ENCODE measurements at places on chromosomes 2 and 18.

DNA sequence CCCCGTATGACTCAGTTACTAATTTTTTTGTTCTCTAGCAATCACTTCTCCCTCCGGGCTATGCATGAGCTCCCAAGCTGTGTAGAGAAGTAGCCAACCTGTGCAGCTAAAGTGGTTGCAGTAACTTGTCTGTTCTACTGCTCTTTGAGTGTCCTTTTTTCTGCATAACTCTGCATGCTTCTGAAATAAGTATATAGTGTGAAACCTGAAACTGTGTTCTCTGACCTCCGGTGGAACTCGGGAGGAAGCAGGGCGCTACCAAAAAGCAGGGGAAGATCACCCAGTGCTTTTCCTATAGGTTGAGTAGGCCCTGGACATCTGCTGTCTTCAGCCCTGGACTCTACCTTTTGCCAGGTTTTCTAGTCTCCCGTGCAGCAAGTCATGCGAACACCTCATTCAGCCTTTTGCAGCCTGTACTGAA, 47.8 kb downstream of the PHLPP1 start:
- DNase-seq = no peak

DNA sequence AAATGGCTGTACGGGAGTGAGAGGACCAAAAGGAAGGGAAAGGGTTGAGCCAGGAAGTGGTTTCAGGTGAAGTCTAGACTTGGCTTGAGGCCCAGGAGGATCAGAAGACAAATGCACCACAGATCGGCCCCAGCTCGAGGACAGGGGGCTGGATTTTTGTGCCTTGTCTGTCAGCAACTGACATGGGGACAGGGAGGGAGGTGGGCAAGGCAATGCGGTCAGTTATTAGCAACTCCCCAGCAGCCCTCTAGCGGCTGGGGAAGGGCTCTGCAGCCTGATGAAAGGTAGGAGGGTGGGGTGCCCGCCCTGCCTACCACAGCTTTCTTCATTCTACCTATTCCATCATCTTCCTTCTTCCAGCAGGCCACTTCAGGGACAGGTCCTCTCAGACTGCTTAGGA, 50.0 kb downstream of the CPO start:
- no peak for DNase-seq

DNA sequence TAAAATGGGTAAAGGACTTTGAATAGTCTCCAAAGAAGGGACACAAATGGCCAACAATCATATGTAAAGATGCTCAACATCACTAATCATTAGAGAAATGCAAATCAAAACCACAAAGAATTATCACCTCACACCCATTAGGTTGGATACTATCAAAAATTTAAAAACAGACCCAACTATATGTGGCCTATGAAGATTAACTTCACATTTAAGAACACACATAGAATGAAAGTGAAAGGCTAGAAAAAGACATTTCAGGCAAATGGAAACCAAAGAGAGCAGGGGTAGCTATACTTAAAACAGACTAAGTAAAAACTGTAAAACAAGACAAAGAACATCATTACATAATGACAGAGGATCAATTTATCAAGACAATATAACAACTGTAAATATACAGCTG, 53.5 kb upstream of the ASPRV1 start:
- DNase-seq = no peak

- peak; percentile 42 for DNase-seq
Measured at GRCh38 chr2:37599688-37600525, 71.5 kb downstream of the CDC42EP3 start.

DNA sequence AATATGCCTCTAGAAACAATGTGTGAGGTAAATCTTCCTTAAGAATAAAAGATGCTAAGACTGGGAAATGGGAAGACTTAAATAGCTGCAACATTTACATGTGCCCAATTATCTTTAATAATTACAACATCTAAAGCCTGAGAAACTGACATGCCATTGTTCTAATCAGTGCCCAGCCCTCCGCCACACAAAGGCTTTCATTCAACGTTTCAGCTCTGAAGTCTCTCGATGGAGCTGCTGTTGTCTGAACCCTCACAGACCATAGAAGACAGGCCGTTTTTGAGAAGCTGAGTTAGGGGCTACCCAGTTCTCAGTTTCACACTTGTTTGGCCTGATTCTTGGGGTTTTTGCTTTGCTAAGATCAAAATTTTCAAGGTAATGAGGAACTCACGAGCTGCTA, 315.4 kb upstream of the CHST9 start:
- no peak for DNase-seq

- DNase-seq = no peak
Measured at GRCh38 chr2:114610677-114611076, 168.2 kb downstream of the DPP10 start.

DNA sequence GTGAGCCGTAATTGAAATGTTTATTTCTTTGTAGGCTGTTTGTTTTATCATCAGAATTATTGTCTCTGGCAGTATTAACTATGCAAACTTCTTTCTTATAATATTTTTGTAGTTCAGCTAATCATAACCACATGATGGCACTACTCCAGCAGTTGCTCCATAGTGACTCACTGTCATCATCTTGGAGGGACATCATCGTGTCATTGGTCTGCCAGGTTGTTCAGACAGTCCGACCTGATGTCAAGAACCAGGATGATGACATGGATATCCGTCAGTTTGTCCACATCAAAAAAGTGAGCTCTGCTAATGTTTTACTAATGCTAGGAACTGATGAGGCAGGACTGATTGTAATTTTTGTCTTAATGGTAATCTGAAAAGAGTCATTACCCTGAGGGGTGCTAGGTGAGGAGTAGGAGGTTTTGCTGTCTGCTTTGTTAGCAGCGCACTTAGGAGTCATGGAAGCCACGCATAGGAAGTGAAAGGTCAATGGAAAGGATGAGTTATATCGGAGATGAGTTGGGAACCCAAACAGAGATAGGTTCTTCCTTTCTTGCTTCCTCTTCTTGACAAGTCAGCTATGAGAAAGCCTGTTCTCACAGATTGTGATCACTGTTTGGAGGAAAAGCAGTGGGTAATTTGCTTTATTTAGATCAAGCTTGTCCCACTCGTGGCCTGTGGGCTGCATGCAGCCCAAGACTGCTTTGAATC, 49.2 kb downstream of the PIKFYVE start:
- no peak for DNase-seq

DNA sequence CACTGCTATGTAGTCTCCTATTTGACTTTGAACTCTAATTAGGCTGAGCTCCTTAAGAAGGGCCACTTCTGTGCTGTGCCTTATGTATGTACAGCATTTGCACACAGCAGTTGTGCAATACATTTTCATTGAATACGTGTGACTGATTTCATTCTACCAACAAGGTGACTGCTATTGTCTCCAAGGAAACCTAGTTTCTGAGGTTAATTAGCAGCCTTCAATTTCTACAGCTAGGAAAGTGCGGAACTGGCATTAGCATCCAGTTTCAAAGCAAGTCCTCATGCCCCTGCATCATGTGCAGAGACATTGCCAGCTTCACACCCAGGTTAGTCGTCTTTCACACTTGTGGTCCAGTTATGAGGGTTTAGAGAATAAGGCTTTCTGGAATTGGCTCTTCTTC, 58.6 kb downstream of the NCK2 start:
- no peak for DNase-seq

DNA sequence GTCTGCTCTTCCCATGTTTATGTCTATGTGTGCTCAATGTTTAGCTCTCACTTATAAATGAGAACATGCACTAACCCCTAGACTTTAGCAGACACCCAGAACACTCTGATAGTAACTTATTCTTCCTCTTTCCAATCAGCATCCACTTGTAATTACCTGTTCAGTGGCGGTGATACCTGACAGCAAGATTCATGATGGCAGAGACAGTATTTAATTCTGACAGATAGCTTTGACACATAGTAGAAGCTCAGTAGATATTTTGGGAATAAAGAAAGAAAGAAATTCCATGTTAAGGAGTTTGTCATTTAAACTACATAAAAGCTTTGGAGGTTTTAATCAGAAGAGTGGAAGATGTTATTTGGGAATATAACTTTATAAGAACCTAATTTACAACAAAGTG, 171.3 kb downstream of the CDH7 start:
- DNase-seq = no peak

DNA sequence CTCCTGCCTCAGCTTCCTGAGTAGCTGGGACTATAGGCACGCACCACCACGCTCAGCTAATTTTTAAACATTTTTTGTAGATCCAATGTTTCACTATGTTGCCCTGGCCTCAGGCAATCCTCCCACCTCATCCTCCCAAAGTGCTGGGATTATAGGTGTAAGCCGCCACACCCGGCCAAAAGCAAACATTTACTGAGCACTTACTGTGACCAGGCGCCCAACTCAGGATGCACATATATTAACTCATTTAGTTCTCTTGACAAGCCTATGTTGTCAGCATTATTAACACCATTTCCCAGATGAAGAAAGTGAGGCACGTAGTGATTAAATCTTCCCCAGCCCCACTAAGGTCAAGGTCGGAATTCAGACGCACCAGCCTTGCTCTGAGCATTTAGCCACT, 41.1 kb downstream of the TMEM37 start:
- DNase-seq = no peak

GRCh38 chr18:5585653-5586052, 41.9 kb upstream of the EPB41L3 start:
- no peak for DNase-seq

- DNase-seq = no peak
Measured at GRCh38 chr2:178804791-178805190, 2.4 kb downstream of the TTN start.

DNA sequence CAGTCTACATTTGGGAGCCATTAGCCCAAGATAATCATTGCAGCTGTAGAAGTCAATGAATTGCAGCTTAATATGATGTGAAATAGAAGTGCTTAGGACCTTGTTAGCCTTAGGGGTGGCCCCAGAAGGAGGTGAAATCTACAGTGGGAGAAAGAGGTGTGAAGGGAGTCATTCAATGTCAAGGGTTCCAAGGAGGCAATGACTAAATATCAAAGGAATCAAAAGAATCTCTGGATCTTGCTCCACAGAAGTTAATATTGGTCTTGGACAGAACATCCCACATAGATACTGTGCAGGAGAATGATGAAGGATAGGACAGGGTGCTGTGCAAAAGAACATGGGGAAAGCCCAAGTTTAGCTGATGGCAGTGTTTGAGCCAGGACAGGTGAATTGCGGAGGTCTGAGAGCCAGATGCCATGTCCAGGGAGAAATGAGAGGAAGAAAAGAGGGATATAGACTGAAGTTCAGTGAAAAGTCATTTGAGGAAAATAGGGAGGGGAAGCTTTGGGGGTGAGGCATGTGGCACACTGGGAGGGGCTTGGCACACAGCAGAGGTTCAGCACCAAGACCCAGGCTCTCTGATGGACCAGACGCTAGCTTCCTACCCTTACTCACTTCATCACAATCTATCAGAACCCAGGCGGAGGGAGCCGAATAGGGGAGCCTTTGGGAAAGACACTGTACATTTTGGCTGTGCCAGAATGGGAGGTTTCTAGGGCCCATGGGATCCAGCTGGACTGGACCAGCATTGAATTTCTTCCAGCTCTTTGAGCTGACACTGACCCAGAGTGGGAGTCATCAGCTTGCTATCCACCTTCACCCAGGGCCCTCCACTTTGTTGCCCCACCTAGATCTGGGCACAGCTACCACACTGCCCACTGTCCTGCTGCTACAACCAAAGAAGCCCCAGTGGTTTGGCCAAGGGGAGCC, 2.2 kb downstream of the IL1F10 start:
- no peak for DNase-seq
